ENCODE measurements at places on chromosomes 16 and 17. TPM values are rescaled to one million over a fixed set of nuclear protein-coding genes. Genes with fewer than 3 reads are reported as not detected.

Gene PRKCB
- total RNA-seq, result 0.82 TPM

Gene FAM20A
- 2.7 TPM for total RNA-seq

Gene GJD3
- 0.23 TPM for total RNA-seq

Gene TP53TG3C
- not detected for total RNA-seq

Gene ASIC2
- not detected for total RNA-seq

Gene KRT24
- not detected for total RNA-seq

Measured in pancreas (tissue), 10 donors.